Left renal pelvis (tissue), 4 donors: ENCODE measurements at places on chromosomes 13 and 19.

GRCh38 chr13:113554333-113554700, 30.2 kb upstream of the TFDP1 start:
- DNase-seq: no peak

- DNase-seq: no peak
Measured at GRCh38 chr13:107721125-107721869, 494.0 kb downstream of the LIG4 start.

- no peak for DNase-seq
Measured at GRCh38 chr19:21603431-21604231, 98.2 kb downstream of the ZNF429 start.

GRCh38 chr19:3593156-3593555, 7.9 kb downstream of the GIPC3 start:
- DNase-seq: no peak

DNA sequence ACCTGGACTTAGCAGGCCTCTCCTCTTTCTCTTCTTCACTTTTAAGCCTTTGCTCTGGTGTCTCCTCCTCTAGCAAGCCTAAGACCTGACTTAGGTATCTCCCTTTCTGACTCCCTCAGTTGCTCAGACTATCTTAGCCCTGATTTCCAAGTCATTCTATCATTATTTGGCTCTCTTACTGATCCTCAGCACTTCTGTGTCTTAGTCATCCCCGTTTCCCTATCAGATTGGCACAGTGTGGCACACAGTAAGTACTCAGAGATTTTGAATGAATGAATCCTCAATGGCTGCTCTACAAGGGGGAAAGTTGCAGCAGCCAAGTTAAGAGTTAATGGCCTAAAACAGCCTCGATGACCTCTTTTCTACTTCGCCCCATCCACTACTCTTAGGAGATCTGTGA, 8.2 kb downstream of the KCTD12 start:
- no peak for DNase-seq

GRCh38 chr19:608155-609003, 18.7 kb downstream of the HCN2 start:
- DNase-seq: no peak

DNA sequence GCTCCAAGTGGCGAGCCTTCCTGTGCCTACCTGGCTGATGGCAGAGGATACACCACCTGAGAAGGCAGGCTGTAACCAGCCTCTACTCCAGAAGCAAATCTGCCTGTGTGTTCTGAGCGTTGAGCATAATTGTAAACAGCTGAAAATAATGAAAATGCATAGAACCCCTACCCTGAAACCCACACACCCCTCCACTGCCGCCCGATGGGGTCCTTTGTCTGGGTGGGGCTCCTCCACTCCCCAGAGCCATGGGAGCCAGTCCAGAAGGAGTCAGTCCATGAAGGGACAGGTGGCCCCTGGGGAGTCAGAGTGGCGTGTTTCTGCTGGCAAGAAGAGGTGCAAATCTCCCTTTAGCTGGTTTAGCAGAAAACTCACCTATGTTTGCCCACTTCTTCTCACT, 8.0 kb upstream of the SOX1 start:
- no peak for DNase-seq

DNA sequence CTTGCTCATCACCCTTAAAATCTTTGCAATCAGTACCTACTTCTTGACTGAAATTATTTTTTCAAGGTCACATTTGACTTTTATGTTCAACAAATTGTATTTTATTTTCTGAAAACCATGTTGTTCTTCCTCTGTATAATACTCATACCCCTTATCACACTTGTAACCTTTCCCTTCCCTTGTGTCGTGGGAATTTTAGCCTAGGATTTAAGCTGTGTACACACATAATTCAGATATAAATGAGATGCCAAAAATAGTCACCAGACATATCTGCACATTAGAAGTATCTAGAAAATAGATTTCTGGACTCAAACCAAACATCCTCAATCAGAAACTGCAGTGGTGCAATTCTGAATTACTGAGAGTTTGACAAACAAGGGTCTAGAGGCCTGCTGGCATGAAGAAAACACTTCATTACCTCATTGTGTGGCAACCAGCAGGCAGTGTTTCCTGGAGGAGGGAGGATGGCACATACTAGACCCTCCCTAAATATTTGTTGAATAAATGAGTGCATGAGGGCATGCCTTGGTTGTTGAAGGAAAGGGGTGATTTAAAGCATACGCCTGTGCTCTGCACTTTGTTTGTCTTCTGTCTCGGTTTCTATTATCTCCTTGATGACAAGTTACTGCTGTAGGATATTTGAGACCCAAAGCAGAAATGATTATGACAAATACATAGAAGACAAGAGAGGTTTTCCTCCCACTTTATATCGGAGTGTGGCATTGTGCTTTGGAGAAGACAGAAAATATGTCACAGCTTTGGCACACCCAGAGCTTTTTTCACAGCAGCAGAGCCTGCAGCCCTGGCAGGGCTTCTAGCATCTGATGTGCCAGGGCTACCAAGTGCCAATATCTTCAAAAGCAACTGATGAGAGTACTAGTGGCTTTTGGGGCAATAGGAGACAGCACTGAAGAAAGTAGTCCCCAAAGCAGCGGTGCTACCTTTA, 881.1 kb downstream of the PCDH9 start:
- DNase-seq: no peak

GRCh38 chr19:21022996-21023395, 2.5 kb downstream of the ZNF430 start:
- DNase-seq: no peak

DNA sequence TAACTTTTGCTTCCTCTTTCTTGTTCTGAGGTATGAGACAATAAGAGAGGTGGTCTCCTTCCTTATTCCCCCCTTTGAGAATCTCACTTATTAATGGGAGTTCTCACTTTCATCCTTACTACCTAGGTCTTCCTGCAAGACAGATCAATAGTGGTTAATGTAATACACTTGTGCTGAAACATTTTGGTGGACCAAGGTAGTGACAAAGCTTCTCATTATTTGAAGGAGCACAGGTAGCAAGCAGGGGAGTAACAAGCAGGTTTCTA, 17.9 kb downstream of the ZNF700 start:
- DNase-seq: no peak

DNA sequence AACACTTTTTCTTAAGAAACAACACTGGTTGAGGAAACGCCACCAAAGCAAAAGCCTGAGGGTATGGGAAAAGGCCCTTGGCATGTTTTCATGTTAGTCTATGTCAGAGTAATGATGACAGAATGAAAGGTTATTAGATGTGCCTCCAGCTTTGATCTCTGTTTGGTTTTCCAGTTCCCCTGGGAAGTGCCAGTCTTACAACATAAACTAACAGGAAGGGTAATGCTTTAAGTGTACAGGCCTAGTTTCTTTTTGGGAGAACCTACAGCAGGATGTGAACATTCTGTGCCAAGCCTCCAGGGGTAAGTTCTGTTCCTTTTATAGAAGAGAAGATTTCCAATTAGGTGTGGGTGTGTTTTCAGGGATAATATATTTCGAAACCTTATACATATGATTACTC, 121.7 kb downstream of the FNDC3A start:
- DNase-seq: no peak

DNA sequence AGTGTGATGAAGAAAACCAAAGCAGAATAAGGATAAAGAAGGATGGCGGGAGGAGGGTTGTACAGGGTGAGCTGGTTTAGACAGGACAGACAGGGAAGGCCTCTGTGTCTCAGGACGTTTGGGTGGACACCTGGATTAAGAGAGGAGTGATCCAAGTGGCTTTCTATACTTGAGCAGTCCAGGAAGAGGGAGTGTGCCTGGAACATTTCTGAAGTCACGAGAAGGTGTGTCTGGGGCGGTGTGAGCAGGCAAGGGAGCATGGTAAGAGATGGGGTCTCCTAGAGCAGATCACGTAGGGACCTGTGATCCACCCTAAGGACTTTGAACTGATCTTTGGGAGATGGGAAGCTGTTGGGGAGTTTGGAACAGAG, 15.4 kb upstream of the STK24 start:
- DNase-seq: no peak
